ENCODE measurements at places on chromosomes 1 and 21. TPM values are rescaled to one million over a fixed set of nuclear protein-coding genes. Genes with fewer than 3 reads are reported as not detected.

Gene ELF3
- 0.32 TPM for total RNA-seq

DNA sequence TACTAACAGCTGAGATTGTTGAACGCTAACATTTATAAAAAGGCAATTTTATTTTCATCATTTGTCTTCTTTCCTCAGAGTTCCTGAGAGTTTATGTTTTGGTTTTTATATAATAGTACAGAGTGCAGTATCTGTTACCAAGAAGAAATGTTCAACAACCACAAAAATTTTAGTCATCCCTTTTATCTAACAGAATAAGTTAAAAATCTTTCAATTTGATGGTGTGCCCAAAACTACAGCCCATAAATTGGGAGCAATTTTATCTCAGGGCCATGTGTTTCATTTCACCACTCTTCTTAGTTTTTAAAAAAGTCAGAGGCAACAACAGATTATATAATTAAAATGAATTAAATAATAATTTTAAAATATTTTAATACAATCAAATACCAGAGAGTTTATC lies 37.1 kb downstream of the NEXN start:
- no peak for ATAC-seq
- no peaks in the 10 kb centered on the region for H3K36me3 ChIP-seq
- H3K4me1 ChIP-seq, result peaks cover 9% of the 10 kb centered on the region
- H3K27ac ChIP-seq, result no peak overlapping the region

- ATAC-seq, result no peak
- H3K36me3 ChIP-seq, result peaks cover 14% of the 10 kb centered on the region
- no peak overlapping the region for H3K4me3 ChIP-seq
- no peaks in the 10 kb centered on the region for H3K4me1 ChIP-seq
Measured at GRCh38 chr1:32769524-32770220, 47.5 kb downstream of the YARS1 start.

- peaks cover 22% of the 10 kb centered on the region for H3K36me3 ChIP-seq
- peak overlapping the region; percentile 96 for H3K27ac ChIP-seq
- H3K4me1 ChIP-seq, result peaks cover 44% of the 10 kb centered on the region
- no peaks in the 10 kb centered on the region for H3K27me3 ChIP-seq
- peak; percentile 23 for ATAC-seq
Measured at GRCh38 chr1:12088607-12089006, 25.5 kb downstream of the TNFRSF8 start.

DNA sequence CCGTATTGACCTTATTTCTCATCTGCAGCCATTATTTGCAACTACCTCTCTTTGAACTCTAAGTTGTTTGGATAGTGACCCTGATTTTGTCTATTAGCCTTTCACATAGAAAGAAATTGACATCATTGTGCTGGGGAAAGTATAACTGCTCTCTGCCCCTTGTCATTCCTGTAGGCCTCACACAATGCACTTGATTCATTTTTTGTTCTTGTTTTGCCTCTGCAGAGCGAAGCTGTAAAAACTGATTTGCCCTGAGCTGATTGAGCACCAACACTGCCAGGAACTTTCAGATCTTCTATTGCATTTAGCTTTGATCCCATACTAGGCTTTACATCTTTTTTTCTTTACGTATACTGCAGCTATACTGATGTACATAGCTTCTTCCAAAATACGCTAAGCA lies 167.2 kb upstream of the PTBP2 start:
- no peak overlapping the region for H3K4me3 ChIP-seq
- ATAC-seq, result no peak
- H3K27me3 ChIP-seq, result peaks cover 3% of the 10 kb centered on the region
- H3K4me1 ChIP-seq, result no peaks in the 10 kb centered on the region
- no peak overlapping the region for H3K27ac ChIP-seq
- no peaks in the 10 kb centered on the region for H3K36me3 ChIP-seq

Gene PLCH2
- 3.4 TPM for total RNA-seq

DNA sequence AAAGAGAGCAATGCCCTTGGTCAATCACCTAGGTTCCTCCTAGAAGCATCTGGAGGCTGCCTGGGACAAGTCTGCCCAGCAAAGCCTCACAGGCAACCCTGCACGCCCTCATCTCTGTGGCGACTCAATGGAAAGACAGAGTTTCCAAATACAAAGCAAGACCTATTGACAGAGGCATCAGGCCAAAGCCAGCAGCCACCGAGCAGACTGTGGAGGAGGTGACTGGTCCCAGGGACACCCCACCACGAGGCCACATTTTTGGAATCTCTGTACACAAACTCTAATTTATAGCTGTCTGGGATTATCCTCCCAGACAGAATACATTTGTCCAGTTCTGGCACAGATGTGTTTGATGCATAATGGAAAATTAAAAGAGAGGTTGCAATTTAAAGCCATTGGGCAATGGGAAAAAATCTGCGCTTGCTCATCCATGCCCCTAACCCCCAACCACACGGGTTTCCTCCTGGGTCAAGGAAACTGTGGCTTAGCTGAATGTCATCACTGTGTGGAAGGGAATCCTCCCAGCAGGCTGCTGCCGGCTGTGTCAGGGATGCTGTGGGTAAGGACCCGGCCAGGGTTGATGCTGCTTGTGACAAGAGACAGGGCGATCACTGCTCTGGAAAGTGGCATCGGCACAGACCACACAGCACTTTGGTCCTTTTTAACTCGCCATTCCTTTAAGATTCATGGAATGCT lies 14.3 kb downstream of the TSPAN2 start:
- H3K4me3 ChIP-seq, result no peak overlapping the region
- no peaks in the 10 kb centered on the region for H3K36me3 ChIP-seq
- H3K27ac ChIP-seq, result peak overlapping the region; percentile 65
- H3K4me1 ChIP-seq, result peaks cover 36% of the 10 kb centered on the region
- ATAC-seq, result no peak

GRCh38 chr1:116986421-116987255 lies 14.9 kb upstream of the CD101 start:
- no peaks in the 10 kb centered on the region for H3K27me3 ChIP-seq
- H3K27ac ChIP-seq, result peak overlapping the region; percentile 71
- no peaks in the 10 kb centered on the region for H3K36me3 ChIP-seq
- ATAC-seq, result peak; percentile 72
